ENCODE measurements at places on chromosomes 1 and 21.

GRCh38 chr1:213124590-213124989, 73.5 kb downstream of the RPS6KC1 start:
- no peak for DNase-seq

- DNase-seq = no peak
Measured at GRCh38 chr1:61742620-61743430, 545 bp downstream of the PATJ start.

- DNase-seq = peak; percentile 56
Measured at GRCh38 chr1:106268070-106268469, 788.4 kb upstream of the PRMT6 start.

- DNase-seq = peak; percentile 9
Measured at GRCh38 chr1:204348722-204349121, 11.0 kb downstream of the PLEKHA6 start.

GRCh38 chr1:70818401-70818800, 229.2 kb downstream of the PTGER3 start:
- no peak for DNase-seq

GRCh38 chr1:25473653-25474225, 43.0 kb downstream of the MACO1 start:
- no peak for DNase-seq

DNA sequence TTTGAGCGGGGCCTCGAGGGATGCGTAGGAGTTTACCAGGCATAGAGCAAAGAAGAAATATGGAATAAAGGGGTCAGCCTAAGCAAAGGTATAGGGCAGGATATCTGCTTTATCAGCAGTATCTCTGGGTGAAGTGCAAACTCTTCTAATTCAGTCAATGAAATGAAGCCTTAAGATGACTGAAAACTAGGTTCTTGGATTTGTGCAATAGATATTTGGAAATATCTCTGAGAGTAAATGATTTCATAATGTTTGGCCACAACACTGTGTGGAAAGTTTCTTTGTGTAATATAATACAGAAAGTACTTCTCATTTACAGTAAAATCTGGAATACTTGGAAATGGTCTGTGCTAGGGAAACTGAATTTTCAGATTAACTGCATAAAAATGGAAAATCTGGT, 26.1 kb downstream of the KCNJ15 start:
- no peak for DNase-seq

- no peak for DNase-seq
Measured at GRCh38 chr21:20946701-20947100, 51.5 kb upstream of the NCAM2 start.

DNA sequence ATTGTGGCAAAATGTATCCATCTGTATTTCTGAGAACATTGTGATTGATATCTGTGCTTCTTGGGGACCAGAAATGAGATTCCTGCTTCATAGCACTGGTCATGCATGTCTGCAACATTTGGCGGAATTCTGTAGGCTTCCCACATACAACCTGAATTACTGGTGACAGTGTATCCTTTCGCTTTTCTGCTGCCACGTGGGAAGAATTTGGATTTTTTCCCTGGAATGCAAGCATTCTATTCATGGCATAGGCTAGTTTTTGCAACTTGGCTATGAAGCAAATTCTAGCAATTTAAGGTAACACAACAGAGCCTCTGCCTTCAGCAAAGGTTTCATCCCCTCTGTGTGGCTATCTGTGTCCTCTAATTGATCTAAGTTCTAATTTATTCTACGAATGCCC, 85.9 kb downstream of the BCAR3 start:
- no peak for DNase-seq

DNA sequence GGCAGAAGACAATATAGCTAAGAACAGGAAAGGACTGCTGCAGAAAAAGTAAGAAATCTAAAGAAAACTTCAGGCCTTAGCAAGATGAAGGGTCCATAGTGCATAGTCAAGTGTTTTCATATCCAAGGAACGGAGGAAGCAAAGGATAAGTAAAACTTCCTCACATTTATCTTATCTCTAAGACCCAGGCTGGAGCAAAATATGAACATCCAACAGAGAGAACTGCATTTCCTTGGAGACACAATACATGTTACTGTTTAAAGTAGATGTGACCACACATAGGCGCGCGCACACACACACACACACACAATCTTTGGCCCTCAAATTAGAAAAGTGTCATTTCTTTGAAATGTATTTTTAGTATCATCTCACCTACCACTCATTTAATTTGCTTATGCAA, 66.7 kb downstream of the TTLL7 start:
- DNase-seq = no peak

GRCh38 chr1:239717097-239717917, 330.9 kb downstream of the CHRM3 start:
- peak; percentile 30 for DNase-seq

DNA sequence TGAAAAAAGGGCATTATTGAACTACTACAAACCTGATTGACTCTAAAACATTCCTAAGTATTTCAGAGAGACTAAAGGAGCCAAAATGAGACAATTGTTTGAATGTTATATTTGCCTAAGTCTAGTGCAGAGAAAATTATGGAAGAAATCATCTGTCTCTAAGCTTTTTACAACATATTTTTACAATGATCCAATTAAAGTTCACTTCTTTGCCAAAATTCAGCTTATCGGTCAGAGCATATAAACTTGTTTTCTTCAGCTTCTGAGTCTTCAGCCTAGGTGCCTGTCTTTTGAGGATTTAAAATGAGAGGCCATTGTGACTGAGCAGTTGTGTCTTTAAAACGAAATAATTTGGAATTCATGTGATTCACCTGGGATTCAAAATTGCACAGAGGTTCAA, 181.2 kb upstream of the SGIP1 start:
- DNase-seq = no peak

- no peak for DNase-seq
Measured at GRCh38 chr21:33377221-33377920, 25.8 kb upstream of the IFNGR2 start.

GRCh38 chr1:159884296-159884695, 15.7 kb downstream of the CFAP45 start:
- DNase-seq = no peak

DNA sequence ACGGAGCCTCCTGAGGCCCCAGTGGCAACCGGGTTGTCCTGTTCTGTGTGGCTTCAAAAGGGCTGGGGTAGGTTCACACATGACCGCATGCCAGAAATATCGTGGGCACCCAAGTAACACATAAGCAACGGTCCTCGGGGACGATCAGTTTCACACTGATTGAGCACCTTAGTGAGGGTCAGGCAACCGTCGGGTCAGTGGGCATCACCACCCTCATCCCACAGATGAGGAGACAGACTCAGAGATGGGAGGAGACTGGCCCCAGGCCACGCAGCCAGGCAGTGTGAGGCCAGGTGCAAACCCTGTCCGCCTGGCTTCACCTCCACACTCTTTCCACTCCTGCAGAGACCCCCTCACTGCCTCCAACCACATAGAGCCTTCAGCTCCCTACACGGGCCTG, 309.8 kb downstream of the MATN1 start:
- no peak for DNase-seq

- no peak for DNase-seq
Measured at GRCh38 chr1:246153796-246154212, 353.3 kb downstream of the SMYD3 start.

- DNase-seq = no peak
Measured at GRCh38 chr1:183273300-183273699, 87.2 kb downstream of the LAMC2 start.

DNA sequence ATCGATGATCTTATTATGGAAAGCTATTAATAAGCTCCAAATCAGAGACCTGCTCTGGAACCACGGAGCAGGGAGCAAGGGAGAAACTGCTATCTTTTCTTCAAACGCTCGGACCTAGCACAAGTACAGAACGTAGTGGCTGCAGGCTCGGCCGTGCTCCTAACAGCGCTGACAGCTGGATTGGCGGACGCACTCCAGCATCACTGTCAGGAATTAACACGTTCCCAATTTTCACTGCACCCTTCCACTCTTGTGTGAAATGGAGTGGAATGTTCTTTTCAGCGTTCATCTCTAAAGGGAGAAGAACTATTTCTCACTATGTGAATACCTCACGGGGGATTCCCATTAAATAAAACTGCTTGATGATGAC, 106.9 kb downstream of the ZNF281 start:
- peak; percentile 14 for DNase-seq

GRCh38 chr1:171032822-171033702, 57.6 kb upstream of the FMO3 start:
- no peak for DNase-seq

- DNase-seq = no peak
Measured at GRCh38 chr1:111227434-111227833, at the start of gene CHI3L2. Gene CHI3L2, plus strand, starts transcription at chr1:111227713. Its CDS starts 17 bp downstream, at chr1:111227730.

Measured in brain microvascular endothelial cell (primary cell).